Suppressor macrophage treated with lipopolysaccharide for 1 hour (primary cell): ENCODE measurements at places on chromosomes 2 and 18.

DNA sequence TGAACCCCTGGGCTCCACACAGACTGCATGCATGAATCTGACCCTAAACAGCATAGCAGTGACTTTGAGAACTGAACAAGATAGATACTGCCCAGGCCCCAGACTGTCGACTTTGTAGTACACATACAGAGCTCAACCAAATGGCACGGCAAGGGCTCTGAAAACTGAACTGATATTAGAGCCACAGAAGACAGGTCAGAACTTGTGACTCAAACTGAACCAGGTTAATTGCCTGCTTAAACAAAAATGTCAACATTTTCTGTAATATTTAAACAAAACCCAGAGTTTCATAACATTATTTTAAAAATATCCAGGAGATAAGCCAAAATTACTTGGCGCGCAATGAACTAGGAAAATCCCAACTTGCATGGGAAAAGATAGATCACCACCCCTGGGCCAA lies 260.3 kb downstream of the TPGS2 start:
- no peak for DNase-seq

DNA sequence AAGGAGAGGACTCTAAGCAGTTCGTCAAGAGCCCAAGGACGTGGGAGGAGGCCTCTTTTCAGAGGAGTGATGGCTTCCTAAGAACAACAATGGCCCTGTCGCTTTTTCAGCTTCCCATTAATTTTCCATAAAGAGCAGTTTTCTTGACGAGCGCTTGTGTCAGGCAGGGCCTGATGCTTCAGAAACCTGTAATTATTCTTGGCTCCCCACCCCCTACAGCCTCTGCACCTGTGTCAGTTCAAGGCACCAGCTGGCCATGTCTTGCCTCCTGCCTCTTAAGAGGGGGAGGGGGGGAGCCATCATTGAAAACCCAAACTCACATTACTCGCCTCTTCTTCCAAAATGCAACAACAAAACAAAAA lies 32.3 kb downstream of the KLF7 start:
- DNase-seq: no peak

GRCh38 chr18:26548415-26549262 lies at the start of gene KCTD1:
KCTD1 (minus strand) TSS chr18:26548553; CDS start chr18:26548536, 17 bp downstream.
- peak; percentile 87 for DNase-seq

- no peak for DNase-seq
These were observed 754.1 kb downstream of the DPP10 start for GRCh38 chr2:115196587-115196986.

DNA sequence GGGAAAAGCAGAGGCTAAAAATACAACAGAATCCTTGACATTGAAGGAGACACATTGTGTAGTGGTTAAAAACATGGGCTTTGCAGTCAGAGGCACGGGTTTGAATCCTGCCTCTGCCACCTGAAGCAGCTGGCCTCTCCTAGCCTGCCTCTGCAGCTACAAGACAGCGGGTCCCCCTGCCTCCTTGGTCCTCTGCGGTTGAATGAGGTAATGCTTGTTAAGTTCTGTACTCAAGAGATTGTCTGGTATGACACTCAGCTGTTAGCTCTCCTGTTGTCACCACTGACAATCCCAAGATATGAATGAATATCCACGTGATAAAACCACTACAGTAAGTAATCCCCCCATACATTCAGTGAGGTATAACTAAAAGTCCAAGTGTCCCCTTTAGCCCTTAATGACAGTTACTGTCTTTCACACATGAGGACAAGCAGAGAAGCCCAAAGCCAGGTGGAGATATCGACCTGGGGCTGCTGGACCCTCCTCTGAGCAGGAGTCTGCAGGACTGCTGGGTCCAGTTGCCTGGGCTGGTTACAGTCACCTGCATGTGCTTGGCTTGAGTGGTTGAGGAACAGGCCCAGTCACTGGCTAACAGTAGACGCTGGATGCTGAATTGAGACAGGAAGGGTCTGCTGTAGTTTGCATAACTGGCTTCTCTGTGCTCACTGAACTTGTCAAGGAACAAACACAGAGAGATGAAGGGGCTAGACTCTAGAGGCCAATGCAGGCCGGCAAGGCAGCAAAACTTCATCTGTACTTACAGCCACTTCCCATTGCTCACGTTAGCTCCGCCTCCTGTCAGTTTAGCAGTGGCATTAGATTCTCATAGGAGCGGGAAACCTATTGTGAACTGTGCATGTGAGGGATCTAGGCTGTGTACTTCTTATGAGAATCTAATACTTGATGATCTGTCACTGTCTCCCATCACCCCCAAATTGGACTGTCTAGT lies 85.5 kb downstream of the TGFA start:
- no peak for DNase-seq

DNA sequence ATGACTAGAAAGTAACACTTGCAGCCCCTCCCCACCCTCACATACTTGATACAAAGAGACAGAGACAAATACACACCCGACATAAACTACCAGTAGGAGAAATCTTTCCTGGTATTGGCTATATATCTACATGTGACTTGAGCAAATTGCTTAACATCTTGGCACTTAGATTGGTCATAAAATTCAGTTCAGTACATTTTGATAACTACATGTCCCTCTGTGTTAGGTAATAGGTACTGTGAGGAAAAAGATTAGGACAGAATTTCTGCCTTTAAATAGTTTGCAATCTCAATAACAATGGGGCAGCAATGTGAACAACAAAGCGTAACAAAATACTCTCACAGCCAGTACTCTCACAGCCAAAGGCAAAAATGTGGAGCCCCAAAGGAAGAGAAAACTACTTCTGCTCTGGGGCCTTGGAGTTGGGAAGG lies 670.0 kb upstream of the ACVR2A start:
- DNase-seq: no peak

DNA sequence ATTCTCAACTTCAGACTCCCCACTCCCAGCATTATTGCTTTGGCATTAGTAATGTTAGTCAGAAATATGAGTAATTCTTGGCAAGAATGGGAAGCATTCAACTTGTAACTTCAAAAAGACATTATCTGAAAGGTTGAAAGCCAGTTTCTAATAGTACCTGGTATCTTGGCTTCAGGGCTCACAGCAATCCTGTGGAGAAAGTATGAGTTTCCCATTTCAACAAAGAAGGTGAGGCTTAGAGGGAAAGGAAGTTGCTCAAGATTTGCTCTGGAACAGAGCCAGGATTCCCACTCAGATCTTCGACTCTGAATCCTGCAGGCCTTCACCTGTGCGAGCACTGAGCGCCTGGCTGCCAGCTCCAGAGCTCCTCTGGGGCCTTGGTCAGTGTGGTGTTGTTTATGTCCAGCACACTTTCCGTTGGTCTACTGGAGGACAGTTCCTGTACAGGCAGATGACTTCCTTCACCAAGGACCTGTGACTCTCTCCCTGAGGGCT lies 136.1 kb downstream of the MCFD2 start:
- DNase-seq: no peak

DNA sequence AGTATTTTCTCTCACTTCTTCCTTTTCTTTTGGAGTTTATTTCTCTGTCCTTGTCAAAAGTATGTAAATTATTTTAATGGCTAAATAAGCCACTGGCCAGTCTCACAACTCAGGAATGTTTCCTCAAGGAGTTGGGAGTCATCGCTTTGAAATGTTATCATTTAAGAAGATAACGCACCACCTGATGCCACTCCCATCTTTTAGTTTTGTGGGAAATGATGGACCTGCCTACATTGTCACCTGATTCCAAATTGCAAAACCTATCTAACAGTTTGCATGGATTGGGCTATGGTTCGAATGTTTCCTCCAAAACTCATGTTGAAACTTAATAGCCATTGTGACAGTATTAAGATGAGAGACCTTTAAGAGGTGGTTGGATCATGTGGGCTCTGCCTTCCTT lies 32.4 kb upstream of the PPM1B start:
- no peak for DNase-seq

DNA sequence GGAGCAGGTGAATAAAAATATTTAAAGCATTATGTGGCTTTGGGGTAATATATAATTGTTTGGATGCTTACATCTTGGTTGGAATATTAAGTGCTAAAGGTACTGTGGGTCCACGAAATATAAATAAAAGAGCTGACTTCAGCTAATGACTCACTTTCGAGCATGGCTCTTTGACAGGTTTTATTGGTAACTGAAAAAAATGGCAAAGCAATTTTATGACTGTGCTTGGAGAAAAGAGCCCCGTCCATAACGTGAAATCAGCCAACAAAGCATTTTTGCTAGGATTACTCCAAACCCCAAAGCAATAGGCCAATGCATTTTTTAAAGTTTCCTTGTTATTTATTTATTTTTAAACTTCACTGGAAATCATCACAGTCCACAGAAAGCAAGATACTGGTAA lies 397.2 kb upstream of the CDH19 start:
- DNase-seq: no peak

DNA sequence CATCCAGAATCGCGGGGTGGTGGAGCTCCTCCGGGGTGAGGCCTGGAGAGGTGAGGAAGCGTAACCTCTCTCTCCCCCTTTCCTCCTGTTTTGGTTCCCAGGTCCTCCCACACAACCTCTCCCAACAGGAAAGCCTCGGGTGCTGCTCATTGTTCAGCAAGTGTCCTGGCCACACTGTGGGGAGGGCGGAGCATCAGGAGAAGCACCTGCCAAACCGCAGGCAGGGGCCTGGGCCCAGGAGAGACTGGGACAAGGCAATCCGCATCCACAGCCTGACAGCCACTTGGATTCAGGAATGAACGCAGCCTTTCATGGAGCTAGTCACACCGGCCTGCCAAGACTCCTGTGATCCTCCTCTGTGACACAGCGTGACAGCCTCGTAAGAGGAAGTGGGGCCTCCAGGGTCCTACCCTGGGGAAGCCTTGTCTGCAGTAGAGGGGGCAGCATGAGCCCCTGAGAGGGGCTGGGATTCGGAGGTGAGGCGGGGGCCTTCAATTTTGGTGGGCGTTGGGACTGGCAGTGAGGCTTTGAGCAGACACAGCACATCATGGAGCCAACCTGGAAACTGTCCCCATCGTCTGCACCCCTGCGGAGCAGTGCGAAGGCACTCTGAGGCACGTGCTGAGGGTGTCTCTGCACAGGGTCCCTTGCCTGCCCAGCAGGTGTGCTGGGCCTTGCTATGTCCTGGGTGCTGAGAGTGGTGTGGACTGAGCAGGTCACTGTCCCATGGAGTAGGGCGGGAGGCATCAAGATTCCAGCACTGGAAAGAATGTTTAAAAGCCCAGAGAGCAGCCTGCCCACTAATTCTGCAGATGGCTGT lies 62.2 kb downstream of the EDAR start:
- no peak for DNase-seq

DNA sequence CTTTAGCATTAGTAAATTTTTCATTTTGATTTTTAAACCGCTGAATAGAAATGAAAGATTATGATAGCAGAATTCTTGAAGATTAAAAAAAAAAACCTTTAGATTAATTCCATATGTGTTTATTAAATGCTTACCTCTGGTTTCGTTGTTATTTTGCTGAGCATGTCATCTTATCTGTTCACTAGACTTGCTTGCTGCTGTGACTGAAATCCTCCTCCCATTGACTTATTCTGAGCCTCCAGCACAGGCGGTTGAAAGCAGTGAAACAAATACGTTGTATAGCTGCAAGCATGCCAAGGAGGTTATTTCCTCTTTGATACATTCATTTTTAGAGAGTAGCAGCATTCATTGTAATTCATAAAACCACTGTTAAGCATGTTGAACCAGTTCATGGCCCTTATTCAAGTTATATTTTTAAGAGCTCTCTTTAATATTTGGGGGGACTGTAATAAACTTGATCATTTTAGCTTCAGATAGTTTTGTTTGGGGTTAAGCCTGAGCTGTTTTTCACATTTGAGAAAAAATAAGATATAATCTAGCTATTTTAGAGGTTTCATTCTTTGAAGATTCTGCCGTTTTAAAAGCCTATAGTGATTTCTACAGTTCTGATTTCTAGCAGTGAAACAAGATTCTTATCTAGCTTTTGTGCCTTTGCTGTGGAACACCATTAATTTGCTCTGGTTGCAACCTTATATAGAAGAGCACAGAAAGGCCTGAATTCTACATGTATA lies at the start of gene HTR2B:
HTR2B (minus strand) TSS at position 205 of the 731 bp plus-strand sequence. CDS start 1,278 bp downstream, outside the sequence.
- peak; percentile 31 for DNase-seq

DNA sequence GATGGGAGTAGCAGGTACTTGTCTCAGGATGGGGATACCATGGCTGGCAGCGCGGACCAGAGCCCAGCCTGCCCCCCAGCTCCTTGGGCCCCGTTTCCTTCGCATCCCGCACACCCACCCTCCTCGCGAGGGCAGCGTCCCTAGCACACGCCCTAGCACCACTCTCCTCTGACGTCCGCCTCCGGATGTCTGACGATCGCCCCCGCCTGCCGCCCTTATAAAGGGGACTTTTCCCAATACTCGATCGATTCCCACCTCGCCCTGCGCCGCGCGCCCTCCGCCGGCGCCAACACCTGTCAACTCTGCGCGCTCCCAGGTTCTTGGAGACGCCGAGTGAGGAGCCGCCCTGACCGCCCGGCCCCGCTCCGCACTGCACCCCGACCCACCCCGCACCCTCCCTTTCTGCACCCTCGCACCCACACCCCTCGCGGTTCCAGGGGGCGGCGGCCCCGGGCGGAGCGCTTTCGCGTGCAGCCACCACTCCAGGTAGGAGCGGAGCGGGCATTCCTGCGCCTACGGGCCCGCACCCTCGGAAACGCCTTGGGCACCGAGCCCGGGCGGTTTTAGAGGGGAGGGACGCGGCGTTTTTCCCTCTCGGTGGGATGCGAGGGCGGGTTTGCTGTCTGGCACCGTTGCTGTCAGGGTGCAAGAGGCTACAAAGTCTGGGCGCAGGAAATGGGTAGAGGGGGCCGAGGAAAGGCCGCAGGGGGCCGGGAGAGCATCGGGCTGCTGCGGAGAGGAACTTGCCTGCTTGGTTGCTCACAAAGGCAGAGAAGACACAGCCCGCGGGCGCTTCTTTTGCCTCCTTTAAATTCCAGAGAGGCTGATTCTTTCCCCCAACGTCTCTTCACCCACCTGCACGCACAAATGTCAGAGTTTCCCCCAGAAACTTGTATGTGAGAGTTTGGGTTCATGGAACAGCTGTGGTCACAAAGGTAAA lies at the start of gene SLC5A7:
SLC5A7 (plus strand) TSS at position 247 of the 940 bp plus-strand sequence. CDS start 1,632 bp downstream, outside the sequence.
- no peak for DNase-seq

GRCh38 chr18:40810372-40810771 lies 1144.7 kb upstream of the PIK3C3 start:
- DNase-seq: no peak

GRCh38 chr2:43407935-43408334 lies 181.5 kb upstream of the ZFP36L2 start:
- peak; percentile 70 for DNase-seq

- DNase-seq: no peak
These were observed 622.6 kb upstream of the ID2 start for GRCh38 chr2:8059255-8059654.

GRCh38 chr2:157447031-157447430 lies 3.1 kb upstream of the CYTIP start:
- no peak for DNase-seq

DNA sequence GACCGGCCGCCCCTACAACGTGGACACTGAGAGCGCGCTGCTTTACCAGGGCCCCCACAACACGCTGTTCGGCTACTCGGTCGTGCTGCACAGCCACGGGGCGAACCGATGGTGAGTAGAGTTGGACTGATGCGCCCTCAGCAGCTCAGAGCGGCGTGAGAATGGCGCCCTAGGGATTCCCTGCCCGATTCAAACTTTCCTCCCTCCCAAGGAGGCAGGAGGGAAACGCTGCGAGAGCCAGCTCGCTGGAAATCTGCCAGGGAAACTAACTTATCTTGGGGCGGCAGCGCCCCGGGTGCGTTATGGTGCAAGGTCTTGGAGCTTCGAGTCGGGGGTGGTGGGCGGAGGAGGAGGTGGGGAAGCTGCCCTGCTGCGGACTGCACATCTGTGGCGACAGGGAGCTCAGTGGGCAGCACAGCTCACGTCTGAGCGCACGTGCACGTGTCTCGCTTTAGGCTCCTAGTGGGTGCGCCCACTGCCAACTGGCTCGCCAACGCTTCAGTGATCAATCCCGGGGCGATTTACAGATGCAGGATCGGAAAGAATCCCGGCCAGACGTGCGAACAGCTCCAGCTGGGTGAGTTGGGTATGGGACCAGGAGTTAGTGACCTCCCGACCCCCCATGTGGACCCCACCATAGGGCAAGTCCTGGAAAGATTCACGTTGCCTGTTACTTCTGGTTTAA lies 697 bp downstream of the ITGA4 start:
- DNase-seq: peak; percentile 78
